ENCODE measurements at places on chromosomes 16 and 17. TPM values are rescaled to one million over a fixed set of nuclear protein-coding genes. Genes with fewer than 3 reads are reported as not detected.

The TM4SF5 gene
- polyA plus RNA-seq, result 0.97 TPM

DNA sequence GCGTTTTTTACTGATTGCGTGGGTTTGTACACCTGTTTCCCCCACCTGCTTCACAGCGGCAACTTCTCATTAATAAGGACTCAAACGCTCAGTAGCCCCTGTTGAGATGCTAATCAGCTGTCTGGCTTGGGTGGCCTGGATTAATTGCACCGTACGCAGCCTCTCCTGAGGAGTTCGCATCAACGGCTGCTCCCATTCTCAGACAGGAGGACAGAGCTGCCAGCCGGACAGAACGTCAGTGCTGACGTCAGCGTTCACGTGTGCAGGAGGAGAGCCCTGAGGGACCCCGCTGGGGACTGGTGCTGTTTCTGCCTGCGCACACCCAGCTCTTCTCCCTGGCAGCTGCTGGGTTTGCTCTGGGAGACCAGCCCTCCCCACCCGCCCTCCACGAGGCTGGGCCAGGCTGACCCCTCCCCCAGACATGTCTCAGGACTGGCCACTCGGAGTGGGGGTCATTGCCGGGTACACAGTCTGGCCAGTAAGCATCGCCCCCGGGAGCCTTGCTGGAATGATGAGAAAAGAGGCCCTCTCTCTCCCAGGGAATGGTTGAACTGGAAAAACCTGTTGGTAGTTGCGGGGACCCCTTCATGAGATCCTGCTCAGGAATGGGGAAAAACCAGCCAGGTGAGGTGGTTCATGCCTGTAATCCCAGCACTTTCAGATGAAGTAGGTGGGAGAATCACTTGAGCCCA, 5.7 kb upstream of the BANP start:
- peak; percentile 80 for DNase-seq

GRCh38 chr16:20216591-20217217, 110.6 kb downstream of the GP2 start:
- DNase-seq, result no peak

The MPP3 gene
- polyA plus RNA-seq, result 7.7 TPM

The KRTAP2-3 gene
- not detected for polyA plus RNA-seq

GRCh38 chr16:85381738-85382592, 231.2 kb upstream of the GSE1 start:
- DNase-seq, result no peak

- DNase-seq, result no peak
Measured at GRCh38 chr16:22625967-22626366, 115.3 kb downstream of the NPIPB5 start.

GRCh38 chr17:58413684-58414083, 3.6 kb downstream of the RNF43 start:
- DNase-seq, result no peak

DNA sequence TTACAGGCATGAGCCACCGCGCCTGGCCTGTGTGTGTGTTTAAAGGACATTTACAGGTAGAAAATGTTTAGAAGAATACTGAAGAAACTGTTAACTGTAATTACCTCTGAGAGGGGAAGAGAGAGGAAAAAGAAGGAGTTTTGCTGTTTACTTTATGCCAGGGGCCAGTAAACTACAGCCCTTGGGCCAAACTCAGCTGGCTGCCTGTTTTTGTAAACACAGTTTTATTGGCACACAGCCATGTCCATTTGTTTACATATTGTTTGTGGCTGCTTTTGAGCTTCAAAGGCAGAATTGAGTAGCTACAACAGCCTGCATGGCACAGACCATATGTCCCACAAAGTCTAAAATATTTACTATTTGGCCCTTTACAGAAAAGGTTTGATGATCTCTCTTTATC, 76.4 kb downstream of the GPR139 start:
- DNase-seq, result no peak

DNA sequence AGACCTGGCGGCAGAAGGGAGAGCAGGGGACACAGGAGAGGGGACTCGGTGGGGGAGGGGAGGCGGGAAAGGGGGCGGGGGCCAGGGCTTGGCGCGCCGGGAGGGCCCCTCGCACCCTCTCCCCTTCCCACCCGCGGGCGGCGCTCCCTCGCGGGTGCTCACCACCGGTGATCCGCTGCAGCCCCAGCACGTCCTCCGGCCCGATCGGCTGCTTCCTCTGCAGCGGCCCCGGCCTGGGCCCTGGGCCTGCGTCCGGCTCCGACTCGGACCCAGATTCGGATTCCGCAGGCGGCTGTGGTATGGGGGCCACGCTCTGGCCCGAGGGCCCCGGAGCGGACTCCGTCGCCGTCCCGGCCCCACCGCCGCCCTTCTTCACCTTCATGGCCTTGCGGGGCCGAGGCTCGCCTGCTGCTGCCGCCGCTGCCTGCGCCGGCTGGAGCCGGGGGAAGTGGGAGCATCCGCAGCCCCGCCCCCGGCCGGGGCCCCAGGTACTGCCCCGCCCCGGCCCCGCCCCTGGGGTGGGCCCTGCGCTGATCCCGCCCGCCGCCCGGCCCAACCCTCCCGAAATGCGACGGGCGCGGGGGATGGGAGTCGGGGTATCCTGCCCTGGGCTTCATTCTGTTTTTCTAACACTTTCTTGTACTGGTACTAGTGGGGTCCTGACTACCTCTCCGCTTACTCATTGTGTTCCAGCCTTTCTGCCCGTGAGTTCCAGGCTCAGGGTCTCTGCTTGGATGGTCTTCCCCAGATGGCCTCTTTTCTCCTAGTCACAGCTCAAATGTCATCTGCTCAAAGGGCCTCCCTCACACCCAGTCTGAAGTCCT, at the start of gene UNC119:
Gene UNC119, minus strand, starts transcription at position 449 of the 824 bp plus-strand sequence. Its CDS starts 67 bp downstream, at position 382.
- DNase-seq, result peak; percentile 79

DNA sequence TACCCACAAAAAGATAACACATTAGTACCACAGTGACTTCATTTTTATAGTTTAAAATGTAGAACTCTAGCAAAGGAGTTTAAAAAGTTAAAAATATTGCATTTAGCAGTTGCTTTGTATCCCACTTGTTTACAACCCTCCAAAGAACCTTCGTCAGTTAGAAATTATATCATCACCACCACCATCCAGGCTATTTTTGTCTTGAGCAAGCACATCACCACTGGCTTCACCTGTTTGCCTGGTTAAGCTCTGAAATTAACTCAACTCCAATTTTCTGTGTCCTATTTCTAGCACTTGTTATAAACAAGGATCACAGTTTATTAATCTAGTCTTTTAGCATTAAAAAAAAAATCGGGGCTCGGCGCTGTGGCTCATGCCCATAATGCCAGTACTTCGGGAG, 6.1 kb downstream of the GLYR1 start:
- no peak for DNase-seq

DNA sequence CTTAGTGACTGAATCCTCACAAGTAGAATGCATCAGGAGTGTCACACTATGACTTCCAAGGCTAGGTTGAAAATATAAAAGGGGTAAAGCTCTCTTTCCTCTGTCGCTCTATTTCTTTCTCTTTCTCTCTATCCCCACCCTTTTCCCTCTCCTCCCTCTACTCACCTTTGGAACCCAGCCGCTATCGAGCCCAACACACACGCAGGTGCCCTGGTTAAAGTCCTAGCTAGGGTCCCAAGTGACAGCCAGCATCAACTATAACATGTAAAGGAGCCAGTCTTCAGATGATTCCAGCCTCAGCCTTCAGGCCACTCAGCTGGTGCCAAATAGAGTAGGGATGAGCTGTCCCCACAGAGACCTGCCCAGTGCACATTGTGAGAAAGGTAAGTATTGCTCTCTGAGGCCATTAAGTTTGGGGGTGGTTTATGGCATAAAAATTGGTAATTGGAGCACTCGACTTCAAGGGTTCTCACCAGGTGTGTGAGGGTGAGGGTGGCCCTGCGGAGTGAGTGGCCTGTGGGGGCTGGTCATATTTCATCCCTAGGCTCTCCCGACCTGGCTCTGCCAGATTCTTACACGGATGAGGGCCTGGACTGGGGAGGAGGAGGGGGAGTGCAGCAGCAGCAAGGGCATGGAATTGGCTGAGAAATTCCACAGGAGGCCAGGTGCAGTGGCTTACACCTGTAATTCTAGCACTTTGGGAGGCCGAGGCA, 14.9 kb upstream of the C16orf54 start:
- DNase-seq, result no peak

DNA sequence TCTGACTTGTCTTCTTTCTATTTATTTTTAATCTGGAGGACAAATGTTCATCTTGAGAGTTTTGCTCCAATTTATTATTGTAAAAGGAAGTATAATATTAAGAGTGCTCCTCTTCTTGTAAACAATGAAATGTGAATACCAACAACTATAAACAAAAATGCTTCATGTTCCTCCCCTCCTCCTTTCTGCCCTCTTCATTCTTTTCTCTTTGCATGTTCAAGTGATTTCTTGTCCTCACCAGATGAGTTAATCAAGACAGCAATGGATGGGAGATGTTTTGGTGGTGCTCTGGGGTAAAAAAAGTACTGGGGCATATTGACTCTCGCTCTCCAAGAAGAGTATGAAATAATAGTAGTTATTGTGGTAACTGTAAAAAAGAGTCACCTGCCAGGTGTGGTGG, 24.3 kb downstream of the ITGB3 start:
- DNase-seq, result no peak

GRCh38 chr16:64168371-64168770, 953.5 kb downstream of the CDH11 start:
- DNase-seq, result no peak

The LGALS3BP gene
- polyA plus RNA-seq, result 129 TPM

GRCh38 chr16:3485097-3485745, 10.1 kb downstream of the C16orf90 start:
- DNase-seq, result no peak

DNA sequence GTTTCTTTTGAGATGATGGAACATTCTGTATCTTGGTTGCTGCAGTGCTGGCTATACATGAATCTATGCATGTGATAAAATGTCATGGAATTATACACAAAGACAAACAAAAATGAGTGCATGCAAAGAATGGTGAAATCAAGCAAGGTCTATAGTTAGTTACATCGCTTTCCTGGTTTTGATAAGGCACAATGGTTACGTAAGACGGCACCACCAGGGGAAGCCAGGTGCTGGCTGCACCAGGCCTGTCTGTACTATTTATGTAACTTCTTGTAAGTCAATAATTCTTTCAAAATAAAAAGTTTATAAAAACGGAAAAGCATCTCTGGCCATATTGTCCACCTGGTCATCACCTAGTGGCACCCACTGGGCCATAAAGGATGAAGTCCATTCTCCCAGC, 46.5 kb downstream of the ARHGAP27 start:
- DNase-seq, result no peak

DNA sequence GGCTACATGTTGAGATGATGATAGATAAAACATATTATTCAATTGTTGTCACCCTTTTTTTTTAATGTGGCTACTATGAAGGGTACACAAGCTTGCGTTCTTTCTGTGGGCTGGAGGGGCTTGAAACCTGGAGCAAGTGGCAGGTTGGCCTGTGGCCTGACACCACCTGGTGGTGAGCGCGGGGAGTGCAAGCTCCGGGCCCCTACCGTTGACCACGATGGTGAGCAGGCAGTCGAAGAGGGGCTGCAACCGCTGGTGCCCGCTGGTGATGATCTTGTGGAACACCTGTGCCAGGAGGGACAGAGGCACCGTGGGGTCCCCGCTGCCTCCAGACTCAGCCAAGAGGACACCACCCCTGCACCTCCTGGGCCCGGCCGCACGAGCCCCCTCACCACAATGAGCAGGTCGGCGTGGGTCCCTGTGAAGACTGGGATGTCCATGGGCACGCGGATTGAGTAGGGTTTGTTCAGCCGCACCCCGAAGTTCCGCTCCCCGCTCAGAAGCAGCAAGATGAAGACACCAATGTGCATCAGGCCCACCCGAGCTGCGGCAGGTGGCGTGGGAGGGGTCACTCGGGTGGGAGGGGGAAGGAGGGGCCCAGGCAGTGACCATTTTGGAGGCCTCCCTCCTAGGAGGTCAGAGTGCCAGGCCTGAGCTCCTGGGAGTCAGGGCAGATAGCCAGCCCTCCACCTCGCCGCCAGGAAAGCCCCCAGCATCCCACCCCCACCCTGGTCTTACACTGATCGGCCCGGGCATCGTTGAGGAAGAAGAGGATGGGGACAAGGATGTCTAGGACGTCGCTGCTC, 14.4 kb downstream of the HID1 start:
- DNase-seq, result no peak

The PYY gene
- 0.15 TPM for polyA plus RNA-seq

DNA sequence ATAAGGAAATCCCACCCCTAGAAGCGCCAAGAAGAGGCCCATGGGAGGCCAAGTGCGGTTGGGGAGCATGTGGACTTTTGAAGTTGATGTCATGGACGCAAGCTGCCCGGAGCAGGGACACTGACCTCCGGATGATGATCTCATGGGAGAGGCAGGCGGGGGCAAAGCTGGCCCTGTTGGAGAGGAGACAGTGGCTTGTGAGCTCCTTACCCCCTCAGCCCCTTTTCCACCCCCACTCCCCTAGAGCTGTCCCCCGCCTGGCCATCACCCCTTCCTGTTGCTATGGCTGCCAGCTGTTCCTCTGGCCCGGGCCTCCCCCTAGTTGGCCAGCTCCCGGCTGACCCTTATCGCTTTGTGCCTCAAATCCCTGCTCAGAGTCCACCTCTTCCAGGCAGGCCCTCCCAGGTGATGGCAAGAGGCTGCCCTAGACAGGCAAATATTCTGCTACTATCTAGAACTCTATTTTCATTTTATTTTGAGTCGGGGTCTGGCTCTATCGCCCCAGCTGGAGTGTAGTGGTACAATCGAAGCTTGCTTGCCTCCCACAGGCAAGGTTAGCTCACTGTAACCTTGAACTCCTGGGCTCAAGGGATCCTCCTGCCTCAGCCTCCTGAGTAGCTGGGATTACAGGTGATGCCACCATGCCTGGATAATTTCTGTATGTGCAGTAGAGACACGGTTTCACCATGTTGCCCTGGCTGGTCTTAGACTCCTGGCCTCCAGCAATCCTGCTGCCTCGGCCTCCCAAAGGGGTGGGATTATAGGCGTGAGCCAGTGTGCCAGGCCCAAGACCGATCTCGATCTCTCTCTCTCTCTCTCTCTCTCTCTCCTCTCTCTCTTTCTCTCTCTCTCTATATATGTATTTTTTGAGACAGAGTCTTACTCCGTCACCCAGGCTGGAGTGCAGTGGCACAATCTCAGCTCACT, 6.6 kb downstream of the NOTUM start:
- DNase-seq, result no peak

- no peak for DNase-seq
Measured at GRCh38 chr17:77439189-77440018, 298.6 kb downstream of the SEC14L1 start.

- DNase-seq, result no peak
Measured at GRCh38 chr17:15381707-15382106, 40.3 kb upstream of the TEKT3 start.

GRCh38 chr16:4212211-4212933, 29.5 kb downstream of the SRL start:
- DNase-seq, result no peak

- no peak for DNase-seq
Measured at GRCh38 chr17:79748295-79749099, 17.8 kb downstream of the ENPP7 start.

DNA sequence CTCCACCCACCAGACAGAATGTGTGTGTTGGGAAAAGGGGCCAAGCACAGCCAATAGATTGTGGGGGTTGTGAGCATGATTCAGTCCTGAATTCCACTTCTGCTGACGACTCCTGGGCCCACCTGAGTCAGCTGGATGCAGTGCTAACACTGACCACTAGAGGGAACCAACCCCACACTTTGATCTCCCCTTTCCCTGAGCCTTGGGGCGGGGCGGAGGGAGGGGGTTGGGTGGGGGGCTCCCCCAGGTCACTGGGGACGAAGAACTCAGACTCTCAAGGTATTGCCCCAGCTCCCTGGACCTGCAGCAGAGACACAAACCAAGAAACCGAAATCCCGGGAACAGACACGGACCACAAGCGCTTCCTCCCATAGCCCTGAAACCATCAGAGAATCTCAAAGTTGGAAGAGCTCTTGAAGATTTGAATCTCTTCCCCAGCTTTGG, 621 bp upstream of the CSHL1 start:
- no peak for DNase-seq

All from right renal pelvis (tissue), 4 donors.